ENCODE measurements at places on chromosomes 5 and 9.

DNA sequence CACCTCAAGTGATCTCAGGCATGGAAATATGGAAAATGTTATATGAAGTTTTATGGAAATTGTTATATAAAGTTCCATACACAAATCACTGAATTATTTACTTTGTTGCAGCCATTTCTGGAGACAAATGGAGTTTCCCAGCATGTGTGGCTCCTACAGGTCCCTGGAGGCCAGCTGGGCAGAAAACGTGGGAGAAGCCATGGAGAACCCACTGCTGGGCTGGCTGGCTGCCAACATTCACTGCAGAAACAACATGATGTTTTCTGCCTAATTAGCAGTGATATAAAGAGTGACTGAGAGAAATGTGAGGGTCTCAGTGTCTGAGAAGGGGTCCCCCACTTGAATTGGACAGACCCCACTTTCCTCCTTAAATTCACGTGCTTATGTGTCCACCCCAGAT lies 208.8 kb upstream of the IRX2 start:
- no peak for DNase-seq

GRCh38 chr5:131289738-131290137 lies 25.9 kb downstream of the CDC42SE2 start:
- DNase-seq, result no peak

DNA sequence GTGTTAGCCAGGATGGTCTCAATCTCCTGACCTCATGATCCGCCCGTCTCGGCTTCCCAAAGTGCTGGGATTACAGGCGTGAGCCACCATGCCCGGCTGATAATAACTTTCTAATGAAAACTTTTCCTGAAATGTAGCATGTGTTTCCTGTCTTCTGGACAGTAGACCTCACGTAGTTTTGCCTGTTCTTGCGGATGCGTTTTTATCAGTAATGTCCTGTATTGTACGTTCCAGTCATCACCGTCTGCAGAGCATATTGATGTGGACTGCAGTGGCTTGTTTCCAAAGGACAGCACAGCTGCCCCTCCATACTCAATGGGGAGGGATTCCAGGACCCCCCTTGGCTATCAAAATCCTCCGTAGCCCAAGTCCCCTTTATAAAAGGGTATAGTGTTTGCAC lies 12.8 kb downstream of the EXOC3 start:
- DNase-seq, result no peak

GRCh38 chr5:147857302-147858129 lies 21.0 kb upstream of the SCGB3A2 start:
- peak; percentile 9 for DNase-seq

- no peak for DNase-seq
Observed at GRCh38 chr5:30968971-30969370, 224.5 kb upstream of the CDH6 start.

DNA sequence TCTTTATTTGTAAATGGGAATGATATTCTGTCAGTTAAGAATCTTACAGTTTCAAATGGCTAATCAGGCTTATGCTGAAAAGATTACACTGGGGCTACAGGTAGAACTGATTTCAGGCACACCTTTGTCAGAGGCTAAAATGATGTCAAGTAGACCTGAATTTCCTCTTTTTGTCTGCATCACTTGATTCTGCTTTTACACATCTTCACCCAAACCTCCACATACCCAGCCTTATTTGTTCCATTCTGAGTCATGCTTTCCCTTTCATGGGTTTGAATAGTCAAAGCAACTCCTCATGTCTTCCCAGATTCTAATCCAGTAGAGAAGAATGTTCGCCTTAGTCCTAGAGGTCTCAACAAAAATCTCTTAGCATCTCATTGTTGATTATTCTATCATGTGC lies 156.4 kb downstream of the CWC27 start:
- DNase-seq, result no peak

DNA sequence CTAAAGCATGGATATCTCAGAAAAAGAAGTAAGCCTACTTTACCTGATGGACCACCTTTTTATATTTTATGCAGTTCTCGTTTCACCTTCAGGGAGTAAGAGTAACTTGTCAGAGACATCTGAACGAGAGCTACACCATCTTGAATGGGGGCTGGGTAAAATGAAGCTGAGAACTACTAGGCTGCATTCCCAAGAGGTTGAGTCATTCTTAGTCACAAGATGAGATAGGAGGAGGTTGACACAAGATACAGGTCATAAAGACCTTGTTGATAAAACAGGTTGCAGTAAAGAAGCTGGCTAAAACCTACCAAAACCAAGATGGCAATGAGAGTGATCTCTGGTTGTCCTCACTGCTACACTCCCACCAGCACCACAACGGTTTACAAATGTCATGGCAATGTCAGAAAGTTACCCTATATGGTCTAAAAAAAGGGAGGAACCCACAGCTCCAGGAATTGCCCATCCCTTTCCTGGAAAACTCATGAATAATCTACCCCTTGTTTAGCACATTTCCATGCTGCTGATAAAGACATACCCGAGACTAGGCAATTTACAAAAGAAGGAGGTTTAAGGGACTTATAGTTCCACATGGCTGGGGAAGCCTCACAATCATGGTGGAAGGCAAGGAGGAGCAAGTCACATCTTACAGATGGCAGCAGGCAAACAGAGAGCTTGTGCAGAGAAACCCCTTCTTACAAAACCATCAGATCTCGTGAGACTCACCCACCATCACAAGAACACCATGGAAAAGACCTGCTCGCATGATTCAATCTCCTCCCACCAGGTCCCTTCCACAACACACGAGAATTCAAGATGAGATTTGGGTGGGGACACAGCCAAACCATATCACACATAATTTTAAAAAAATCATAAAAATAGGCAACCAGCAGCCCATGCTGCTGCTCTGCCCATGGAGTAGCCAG lies 62.5 kb downstream of the GIN1 start:
- no peak for DNase-seq

GRCh38 chr5:88858392-88858791 lies 24.6 kb downstream of the MEF2C start:
- no peak for DNase-seq

DNA sequence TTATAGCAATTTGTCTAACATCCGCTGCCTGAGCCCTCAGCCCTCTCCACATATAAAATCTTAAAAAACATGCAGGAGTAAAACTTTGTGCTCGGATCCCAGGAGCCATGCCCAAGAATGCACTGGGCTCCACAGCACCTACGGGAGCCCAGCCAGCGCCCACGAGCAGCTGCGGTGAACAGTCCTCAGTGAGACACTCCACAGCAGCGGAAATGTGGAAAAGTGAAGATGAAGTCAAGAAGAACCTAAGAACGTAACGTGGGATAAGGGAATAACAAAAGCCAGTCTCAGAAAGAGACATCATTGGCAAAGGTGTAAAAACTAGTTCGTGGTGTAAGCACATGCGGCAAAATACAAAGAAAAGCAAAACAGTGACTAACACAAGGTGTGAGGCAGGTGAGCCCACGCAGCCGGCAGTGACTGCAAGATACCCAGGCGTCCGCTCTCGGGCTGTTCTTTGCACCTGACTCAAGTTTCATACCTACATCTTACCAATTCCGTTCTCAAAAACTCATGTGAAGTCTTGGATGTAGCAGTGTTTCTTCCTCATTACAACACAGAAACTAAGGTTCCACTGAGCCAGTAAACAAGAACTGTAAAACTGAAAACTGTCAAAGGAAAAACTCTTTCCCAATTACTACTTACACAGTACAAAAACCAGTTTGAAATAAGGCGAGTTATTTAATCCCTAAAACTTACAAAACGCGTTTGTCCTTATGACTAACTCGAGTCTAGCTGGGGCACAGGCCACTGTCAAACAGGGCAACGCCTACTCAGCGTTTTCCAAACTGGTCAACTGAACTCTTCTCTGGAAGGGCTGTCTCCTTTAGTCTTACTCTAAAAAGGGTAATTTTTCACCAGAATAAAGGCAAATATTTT lies 1.7 kb downstream of the CAMSAP1 start:
- DNase-seq, result no peak

DNA sequence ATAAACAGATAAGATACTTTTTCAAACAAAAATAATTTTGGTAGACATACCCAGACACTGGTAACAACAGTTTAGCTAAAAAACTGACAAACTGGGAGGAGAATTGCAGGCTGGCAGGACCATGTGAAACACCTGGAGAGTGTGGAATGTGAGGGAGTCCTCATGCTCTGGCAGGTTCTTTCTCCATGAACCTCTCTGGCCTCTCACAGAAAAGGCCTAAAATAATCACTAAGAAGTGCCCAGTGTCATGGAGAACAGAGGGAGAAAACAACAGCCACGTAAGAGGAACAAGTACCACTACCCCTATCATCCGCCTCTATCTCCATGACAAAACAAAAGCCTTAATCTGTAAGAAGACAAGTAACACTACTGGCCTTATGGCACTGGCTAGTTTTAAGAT lies 1227.5 kb upstream of the CDH9 start:
- no peak for DNase-seq

DNA sequence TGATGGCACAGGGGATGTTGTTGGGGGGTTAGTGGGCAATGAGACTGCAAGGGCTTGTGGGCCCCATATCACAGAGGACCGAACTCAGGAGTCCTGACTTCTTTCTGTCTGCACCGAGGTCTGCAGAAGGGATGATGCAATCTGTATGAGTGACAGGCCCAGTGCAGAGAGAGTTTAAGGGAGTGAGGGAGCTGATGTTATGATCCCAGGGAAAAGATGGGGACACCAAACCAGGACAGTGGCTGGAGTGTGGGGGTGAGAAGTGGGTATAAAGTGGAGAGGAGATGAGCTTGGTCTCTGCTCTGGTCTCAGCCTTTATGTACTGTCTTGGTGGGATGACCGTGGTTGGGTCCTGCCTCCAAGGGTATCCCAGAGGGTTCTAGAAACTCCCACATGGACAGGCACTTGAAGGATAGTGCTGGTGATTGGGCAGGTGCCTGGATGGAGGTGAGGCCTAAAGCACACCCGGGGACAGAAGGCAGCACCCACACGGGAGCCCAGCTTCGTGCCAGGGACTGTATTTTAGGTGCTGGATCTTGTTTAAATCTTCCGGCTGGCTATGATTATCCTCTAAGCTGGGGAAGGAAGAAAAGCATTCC lies 21.9 kb downstream of the GSN start:
- no peak for DNase-seq

GRCh38 chr9:35611230-35611797 lies 6.3 kb downstream of the TESK1 start:
- DNase-seq, result no peak

DNA sequence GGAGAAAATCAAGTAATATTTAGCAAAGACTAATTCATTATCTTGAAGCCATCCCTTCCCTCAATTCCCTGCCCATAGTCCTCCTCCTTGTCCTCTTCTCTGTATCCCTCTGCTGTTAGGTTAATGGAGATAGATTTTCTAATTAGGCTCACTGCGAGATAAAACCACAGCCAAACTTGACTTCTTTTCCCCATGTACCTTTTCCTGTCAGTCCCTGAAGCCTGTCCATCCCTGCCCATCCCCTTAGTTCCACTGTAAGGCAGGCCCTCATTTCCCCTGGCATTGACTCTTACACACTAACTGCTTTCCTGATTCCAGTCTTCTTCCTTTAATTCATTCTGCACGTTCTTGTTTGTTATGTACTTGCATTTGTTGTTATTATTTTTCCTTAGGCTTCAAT lies 1.2 kb downstream of the TLR4 start:
- DNase-seq, result no peak

GRCh38 chr5:60183881-60184280 lies 290.4 kb upstream of the PDE4D start:
- DNase-seq, result no peak

DNA sequence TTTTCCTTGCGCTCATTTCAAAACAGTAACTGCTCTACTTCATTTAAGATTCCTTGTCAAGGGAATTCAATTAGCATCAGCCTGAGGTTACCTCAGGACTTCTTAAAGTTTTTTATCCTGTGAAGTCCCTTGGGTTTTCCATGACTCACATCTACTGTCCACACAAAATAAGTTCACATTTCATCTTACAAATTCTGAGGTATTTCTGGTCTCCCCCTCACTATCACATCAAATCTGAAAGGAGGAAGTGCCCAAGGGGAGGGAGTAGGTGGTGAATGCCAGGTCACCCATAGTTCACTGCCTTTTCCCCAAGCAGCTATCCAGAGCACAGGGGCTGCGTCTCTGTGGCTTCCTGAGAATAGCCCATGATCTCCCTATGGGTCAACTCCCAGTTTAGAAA lies 227.1 kb upstream of the NREP start:
- DNase-seq, result no peak

- DNase-seq, result no peak
Observed at GRCh38 chr9:96109680-96110351, 192.2 kb downstream of the HSD17B3 start.

GRCh38 chr5:178381206-178381605 lies 148.6 kb upstream of the PHYKPL start:
- DNase-seq, result no peak

DNA sequence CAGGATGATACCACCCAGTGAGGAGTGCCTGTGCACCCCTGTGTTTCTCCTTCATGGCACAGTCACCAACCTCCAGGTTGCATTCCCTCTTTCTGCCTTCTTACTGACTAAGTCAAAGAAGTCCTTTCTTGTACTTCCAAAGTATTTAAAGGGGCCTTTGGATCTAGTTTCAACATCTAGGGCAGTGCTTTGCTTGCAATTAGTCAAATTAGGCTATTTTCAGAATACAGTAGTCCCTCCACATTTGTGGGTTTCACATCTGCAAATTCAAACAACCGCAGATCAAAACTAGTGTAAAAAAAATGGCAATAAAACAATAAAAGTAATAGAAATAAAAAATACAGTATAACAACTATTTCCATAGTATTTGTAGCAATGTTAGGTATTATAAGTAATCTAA lies 333.9 kb upstream of the SEMA6A start:
- no peak for DNase-seq
